Occipital lobe (tissue), 3 donors: ENCODE measurements at places on chromosomes 4 and X. TPM values are rescaled to one million over a fixed set of nuclear protein-coding genes. Genes with fewer than 3 reads are reported as not detected.

Gene PAGE4
- total RNA-seq, result not detected

Gene UVSSA
- 9.5 TPM for total RNA-seq

Gene WNK3
- total RNA-seq, result 65.8 TPM

Gene ARHGEF38
- total RNA-seq, result 0.62 TPM

Gene USP17L20
- not detected for total RNA-seq

Gene LUZP4
- total RNA-seq, result not detected

Gene PCDH11X
- 130 TPM for total RNA-seq

Gene TMEM154
- total RNA-seq, result 0.47 TPM
